Activated CD8-positive, alpha-beta memory T cell treated with anti-CD3 and anti-CD28 coated beads, Interleukin-2, amount 50 U/mL, for 48 hours (primary cell): ENCODE measurements at places on chromosomes 6 and 20.

GRCh38 chr6:15952231-15953151 lies 176.4 kb upstream of the MYLIP start:
- no peak for DNase-seq

GRCh38 chr6:169865346-169866139 lies 114.1 kb downstream of the ERMARD start:
- DNase-seq: no peak

- no peak for DNase-seq
Observed at GRCh38 chr20:45193331-45193730, 13.5 kb upstream of the SEMG1 start.

- DNase-seq: no peak
Observed at GRCh38 chr6:15487262-15487661, 175.6 kb downstream of the DTNBP1 start.

DNA sequence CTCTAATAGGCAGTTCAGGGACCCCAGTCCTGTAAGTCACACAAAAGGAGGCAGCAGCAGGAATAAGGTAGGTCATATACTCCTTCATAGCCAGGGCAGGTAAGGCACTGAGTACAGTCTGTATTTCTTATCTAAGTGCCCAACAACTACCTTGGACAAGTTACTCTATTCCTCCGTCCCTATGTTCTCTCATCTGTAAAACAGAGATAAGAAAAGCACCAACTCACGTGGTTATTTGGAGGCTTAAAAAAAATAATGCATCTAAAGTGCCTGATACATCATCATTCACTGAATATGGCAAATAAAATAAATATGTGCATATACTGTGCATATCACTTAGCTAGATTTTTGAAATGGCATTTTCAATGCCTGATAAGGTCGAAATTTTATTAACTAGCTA lies 298.1 kb upstream of the CDYL start:
- no peak for DNase-seq

DNA sequence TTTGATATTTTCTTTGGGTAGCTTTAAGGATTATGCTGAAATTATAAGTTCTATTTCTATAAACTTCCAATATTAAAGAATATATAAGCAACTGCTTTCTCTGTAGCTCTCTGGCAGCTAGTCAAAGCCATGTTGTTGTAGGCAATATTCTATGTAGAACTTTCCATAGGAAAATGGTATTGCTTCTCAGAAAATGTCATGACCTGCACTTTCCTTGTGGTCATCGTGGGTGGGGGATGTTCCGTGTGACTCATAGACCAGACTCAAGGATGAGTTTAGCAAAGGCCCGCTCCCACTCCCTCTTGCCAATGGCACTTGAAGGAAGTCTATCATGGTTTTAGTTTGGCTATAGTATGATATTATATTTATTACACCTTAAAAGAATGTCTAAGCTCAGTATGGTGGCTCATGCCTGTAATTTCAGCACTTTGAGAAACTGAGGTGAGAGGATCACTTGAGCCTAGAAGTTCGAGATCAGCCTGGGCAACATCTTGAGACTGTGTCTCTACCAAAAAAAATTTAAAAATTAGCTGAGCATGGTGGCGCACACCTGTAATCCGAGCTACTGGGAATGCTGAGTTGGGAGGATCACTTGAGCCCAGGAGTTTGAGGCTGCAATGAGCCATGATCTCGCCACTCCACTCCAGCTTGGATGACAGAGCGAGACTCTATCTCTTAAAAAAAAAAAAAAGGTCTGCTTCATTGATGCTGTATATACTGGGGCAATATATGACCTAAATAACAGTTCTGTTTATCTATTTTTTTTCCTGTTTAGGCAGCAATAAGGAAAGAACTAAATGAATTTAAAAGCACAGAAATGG lies 36.6 kb upstream of the LTV1 start:
- peak; percentile 83 for DNase-seq

GRCh38 chr6:168538892-168539811 lies 98.2 kb downstream of the SMOC2 start:
- DNase-seq: no peak

- no peak for DNase-seq
Observed at GRCh38 chr6:34468378-34468892, 2.6 kb downstream of the PACSIN1 start.

DNA sequence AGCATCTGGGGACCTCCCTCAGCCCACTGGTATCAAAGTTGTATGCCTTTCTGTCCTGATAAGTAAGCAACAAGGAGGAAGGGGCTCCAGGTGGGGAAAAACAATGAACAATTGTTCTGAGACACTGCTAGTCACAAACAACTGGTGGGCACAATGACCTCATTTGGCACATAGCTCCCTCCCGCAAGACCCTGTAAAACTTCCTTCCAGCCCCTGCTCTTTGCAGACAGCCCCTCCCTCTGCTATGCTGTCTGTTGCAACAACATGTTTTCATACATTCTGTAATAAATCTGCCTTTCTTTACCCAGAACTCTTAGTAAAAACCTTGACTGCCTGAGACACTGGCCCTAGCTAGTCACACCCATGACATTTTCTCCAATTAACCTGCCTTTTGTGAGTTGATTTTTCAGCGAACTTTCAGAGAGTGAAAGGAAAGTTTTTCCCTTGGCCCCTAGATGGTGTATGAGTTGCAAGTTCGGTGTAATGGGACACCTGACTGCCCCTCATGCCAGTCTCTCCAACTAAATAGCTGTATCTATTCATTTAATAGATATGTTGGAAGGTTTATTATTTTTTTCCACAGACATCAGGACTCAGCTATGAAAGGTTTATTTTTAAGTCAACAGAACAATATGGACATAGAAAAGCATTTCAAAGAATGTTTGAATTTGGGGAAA lies 142.3 kb upstream of the SLC22A16 start:
- DNase-seq: no peak

DNA sequence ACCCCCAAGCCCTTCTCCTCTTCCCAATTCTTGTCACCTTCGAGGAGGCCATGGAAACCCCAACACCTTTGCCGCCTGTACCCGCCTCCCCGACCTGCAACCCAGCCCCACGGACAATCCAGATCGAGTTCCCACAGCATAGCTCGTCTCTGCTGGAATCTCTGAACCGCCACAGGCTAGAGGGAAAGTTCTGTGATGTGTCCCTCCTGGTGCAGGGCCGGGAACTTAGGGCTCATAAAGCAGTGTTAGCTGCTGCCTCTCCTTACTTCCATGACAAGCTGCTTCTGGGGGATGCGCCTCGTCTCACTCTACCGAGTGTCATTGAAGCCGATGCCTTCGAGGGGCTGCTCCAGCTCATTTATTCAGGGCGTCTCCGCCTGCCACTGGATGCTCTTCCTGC lies 675 bp downstream of the ZBTB9 start:
- DNase-seq: no peak

- no peak for DNase-seq
Observed at GRCh38 chr6:122008101-122008999, 391.1 kb upstream of the HSF2 start.

GRCh38 chr20:5621305-5621704 lies 128.9 kb upstream of the SHLD1 start:
- no peak for DNase-seq
